GM23248 (cell line): ENCODE measurements at places on chromosomes 2 and 18. TPM values are rescaled to one million over a fixed set of nuclear protein-coding genes. Genes with fewer than 3 reads are reported as not detected.

The ITGB1BP1 gene
- 39.0 and 52.2 TPM in 2 replicates for total RNA-seq

The SERPINB11 gene
- total RNA-seq: not detected in 2 replicates

The KIAA2012 gene
- not detected in 2 replicates for total RNA-seq

The ATOH8 gene
- total RNA-seq: 40.7 and 50.1 TPM in 2 replicates

The CRYBA2 gene
- not detected in 2 replicates for total RNA-seq

The CDK15 gene
- total RNA-seq: 1.3 and 3.2 TPM in 2 replicates

The PSMA8 gene
- total RNA-seq: not detected in 2 replicates

The COL3A1 gene
- 2,141 and 2,153 TPM in 2 replicates for total RNA-seq

The ADD2 gene
- total RNA-seq: under 0.01 TPM in 1 of 2 replicates, not detected in the other

The ELOA2 gene
- total RNA-seq: not detected in 2 replicates

The SERPINB12 gene
- not detected in 2 replicates for total RNA-seq

The ACVR2A gene
- 17.5 and 24.0 TPM in 2 replicates for total RNA-seq

The FTCDNL1 gene
- 0.13 and 0.65 TPM in 2 replicates for total RNA-seq

The EIF2B4 gene
- total RNA-seq: 26.6 and 29.2 TPM in 2 replicates

The C2orf15 gene
- total RNA-seq: not detected in 2 replicates

The TMEFF2 gene
- total RNA-seq: 0.25 TPM in 1 of 2 replicates, not detected in the other

The IL1B gene
- 0.86 and 3.8 TPM in 2 replicates for total RNA-seq

The CCDC148 gene
- 0.13 and 0.86 TPM in 2 replicates for total RNA-seq

The NOSTRIN gene
- total RNA-seq: 0.54 TPM in 1 of 2 replicates, not detected in the other

The ASXL3 gene
- not detected in 2 replicates for total RNA-seq

The TMEM163 gene
- total RNA-seq: not detected in 2 replicates

The PSTPIP2 gene
- total RNA-seq: 2.8 and 3.8 TPM in 2 replicates

The ARHGAP28 gene
- 0.63 TPM in 1 of 2 replicates, not detected in the other for total RNA-seq

The IHH gene
- not detected in 2 replicates for total RNA-seq

The OSR1 gene
- total RNA-seq: 9.1 and 16.9 TPM in 2 replicates

The OSGEPL1 gene
- 5.3 and 7.5 TPM in 2 replicates for total RNA-seq

The KHK gene
- total RNA-seq: not detected in 2 replicates

The PTPRN gene
- 50.5 and 54.1 TPM in 2 replicates for total RNA-seq

The CPS1 gene
- total RNA-seq: 2.0 and 4.9 TPM in 2 replicates
